Stimulated activated CD8-positive, alpha-beta memory T cell treated with anti-CD3 and anti-CD28 coated beads, Interleukin-15, amount 100 ng/mL, for 1 hour (primary cell): ENCODE measurements at places on chromosomes 1 and 21.

DNA sequence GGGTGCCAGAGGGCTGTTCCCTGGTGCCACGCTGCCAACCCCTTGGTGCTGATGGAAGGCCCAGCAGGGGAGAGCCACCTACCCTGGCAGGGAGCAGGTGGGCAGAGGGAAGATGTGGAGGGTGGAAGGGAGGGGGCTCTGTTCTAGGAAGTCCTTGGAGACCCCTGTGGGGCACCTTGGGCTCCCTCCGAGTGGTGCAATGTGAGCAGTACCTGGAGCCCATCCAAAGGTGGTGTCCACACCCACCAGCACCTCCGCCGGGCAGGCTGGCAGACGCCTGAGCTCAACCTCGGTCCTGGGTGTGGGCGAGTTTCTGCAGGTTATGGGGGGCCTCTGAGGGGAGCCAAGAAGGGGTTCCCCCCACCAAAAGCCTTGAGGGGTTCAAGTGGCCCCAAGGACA lies 11.3 kb upstream of the DNMT3L start:
- DNase-seq, result no peak

- DNase-seq, result no peak
These were observed 13.0 kb upstream of the CD48 start for GRCh38 chr1:160724465-160725242.

DNA sequence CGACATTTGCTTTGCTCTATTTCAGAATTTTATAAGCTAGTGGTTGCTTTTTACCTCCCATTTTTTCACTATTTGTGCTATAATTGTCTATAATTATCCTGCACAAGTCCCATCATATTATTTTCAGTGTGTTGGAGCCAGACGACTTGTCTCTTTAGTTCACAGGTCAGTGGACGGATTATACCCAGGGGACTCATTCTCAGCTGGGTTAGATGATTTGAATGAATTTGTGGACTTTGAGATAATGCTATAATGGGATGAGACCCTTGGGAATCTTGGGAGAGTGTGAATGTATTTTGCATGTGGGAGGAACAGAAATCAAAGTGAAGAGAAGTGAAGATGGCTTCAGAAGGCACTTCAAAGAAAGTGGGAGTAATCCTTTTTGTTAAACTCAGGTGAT lies 31.5 kb upstream of the KCNK1 start:
- no peak for DNase-seq

DNA sequence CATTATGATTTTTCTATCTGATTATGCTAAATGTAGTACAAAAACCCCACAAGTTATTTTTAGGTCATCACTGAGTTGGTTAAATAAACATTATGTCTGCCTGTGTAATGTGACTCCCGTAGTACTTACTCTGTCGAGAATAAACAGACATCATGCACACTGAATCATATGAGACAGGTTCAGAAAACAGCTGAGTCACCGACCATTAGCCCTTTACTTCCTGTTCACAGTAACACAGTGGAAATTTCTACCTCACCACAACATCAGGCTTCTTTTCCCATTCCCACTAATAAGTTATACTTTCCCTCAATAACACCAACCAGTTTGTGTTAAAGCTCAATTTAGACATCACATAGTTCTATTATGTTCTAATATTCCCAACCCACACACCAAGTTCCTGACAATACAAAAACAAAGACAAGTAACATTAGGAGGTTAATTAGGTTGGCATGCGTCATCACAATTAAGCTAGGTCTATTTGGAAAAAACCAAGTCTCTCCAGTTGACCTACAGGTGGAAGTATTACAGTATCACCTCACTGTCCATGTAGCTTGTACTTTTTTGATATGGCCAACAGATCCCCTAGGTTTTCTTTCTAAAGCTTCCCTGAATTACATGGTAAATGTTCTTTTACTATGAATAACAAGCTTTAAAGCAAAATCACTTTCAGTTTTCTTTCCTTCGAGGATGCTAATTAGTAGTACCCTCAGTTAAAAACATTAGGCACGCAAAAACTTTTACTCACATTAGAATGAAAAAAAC lies 154.2 kb downstream of the EIF4G3 start:
- DNase-seq, result no peak

DNA sequence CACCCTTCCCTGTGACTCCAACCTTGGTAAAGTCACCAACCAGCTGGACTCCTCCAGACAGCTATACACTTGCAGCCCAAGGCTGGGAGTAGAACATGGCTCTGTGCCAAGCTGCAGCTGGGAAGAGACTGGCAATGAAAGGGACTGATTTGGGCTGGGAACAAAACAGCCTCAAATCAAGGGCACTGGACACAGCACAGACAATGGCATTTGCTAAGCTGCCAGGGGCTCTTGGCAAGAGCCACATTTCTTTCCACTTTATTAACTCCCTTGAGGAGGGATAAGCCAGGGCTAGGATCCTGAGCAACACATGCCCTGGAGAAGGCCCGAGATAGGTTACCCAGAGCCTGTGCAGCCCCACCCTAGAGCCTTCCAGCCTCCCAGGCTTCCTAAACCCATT lies 12.0 kb downstream of the SYT11 start:
- no peak for DNase-seq

DNA sequence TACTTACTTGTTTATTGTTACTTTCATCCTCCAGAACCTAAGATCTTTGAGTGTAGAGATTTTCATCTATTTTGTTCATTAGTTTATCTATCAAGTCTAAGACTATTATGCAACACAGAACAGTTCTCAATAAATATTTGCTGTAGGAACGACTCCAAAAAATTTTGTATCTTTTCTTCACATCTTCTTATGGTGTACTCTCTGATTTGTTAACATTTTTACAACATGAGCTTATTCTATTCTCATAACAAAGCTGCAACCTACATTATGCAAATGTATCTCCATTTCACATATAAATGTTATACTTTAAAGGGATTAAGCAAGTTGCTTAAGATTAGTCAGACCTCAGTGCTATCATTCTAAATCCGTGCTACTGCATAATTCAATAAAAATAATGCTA lies 514.2 kb upstream of the ZP4 start:
- no peak for DNase-seq

GRCh38 chr1:42290130-42290529 lies 44.9 kb downstream of the FOXJ3 start:
- no peak for DNase-seq

DNA sequence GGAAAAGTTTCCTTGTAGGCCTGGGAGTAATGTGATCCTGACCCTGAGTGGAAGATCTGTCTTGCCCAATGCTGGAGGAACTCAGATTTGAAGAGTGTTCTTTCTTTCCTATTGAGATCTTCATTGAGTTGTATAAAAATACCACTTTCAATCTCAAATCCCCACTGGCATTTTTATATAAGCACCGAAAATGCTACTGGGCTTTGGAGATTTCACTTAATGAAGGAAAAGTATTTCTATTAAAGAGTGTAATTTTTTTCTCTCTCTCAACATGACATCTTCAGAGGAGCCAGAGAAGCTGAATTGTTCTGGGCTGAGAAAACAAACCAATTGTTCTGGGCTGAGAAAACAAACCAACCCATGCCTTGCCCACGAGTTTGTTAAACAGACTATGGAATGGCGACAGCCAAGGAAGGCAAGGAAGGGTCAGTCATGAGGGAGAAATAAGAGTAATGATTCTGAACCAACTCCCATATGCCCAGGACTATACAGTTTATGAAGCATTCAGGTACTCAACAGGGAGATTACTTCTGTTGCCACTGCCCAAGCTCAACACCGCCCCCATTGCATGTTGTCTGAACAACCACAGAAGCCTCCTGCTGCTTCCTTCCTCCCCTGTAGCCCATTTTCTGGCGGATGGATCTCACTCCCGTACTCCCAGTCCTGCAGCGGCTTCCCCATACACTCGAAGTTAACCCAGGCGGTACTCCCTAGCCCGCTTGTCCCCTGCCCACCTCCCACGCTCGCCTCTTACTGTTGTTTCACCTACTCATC lies 103.2 kb downstream of the BEND5 start:
- no peak for DNase-seq

DNA sequence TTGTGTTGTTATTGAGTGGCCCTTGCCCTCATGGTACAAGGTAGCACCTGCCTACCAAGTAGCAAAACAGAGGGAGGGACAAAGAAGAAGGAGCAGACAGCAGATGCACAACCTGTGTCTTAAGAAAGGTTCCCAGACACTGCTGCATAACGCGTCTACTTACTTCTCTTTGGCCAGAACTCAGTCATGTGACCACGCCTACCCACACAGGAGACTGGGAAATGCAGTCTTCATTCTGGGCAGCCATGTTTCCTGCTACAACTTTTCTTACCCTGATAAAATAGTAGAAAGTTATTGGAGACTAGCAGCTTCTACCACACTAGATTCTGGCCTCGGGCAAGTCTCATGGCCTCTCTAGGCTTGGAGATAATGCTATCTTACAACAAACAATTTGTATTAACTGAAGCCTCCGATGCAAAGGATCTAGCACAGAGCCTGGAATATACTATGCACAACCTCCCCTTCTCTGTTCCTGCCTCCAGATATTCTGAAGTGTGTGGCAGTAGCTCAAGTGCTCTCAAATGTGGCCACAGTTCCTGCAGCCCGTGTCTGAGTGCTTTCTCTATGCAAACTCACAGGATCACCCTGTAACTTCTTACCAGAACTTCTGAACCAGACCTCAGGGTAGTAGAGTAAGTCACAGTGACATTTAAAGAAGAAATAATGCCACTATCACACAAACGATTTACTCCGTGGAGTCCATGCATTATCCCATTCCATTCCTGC lies 34.1 kb upstream of the BTG2 start:
- peak; percentile 40 for DNase-seq

DNA sequence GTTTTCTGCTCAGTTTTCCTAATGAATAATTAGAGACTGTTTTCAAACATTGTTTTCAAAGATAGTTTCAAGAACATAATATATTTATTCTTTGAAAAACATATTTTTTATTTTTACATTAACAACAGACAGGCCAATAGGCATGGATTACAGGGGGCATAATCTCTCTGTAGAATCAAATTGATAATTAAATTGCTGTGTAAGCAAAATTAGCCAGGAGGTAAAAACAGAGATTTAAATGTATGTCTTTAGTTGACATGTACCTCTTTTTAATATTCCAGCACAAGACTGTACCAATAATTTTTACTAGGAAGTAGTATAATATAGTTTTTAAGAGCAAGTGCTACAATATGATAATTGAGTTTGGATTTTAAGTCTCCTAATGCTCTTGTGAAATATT lies 1444.5 kb downstream of the BRINP3 start:
- DNase-seq, result no peak

- DNase-seq, result no peak
These were observed 18.3 kb upstream of the PLEKHA6 start for GRCh38 chr1:204377800-204378668.

GRCh38 chr1:55338448-55338820 lies 123.3 kb upstream of the USP24 start:
- no peak for DNase-seq

DNA sequence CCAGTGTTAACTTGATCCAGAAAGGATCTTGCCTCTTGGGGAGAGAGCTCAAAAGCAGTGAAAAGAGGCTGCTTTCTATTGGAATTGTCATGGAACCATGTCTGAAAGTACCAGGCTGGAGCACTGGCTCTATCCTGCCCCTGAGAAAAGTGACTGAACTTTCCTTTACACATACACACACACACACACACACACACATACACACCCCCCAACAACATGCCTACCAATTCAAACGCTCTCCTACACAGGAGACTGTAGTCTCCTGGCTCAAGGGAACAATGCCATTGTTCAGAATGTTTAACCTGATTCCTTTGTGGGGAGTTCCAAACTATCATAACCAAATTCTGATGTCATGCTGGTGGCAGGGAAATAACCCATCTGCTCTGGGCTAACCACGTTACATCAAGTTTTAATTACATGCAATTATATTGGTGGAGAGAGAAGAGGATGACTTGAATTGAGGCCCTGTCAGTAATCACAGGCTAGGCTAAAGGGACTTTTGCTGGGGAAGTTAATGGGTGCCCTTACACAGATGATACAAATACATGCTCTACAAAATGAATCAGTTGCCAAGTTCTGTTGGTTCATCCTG lies 52.3 kb upstream of the DUSP10 start:
- no peak for DNase-seq

- no peak for DNase-seq
These were observed 78.1 kb upstream of the RAB4A start for GRCh38 chr1:229192853-229193252.

DNA sequence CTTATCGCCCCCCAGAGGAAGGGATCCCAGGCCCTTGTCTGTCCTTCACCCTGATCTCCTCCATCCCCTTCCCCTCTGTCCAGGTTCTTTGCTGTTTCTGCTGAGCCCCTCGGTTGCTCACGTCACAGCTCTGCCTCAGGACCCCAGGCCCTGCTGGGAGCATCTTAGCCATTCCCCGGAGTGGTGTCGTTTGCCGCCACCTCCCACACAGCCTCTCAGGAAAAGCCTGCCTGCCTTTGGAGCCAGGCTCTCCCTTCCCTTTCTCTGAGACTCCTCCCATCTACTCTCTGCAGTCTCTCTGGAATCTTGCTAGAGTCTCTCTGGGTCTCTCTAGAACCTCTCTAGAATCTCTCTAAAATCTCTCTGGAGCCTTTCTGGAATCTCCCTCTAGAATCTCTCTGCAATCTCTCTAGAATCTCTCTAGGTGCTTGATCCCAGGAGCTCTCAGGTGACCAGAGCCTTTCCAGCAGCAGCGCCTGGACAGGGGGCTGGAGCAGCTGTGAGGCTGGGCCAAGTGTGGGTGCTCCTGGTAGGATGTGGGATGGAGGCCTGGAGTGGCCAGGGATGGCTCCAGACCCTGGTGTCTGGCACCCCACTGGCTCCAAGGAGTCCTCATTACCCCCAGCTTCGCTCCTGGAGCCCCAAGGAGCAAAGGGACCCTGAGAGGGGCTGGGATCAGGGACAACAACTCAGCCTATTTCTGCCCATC lies 283.2 kb upstream of the VAMP3 start:
- no peak for DNase-seq

DNA sequence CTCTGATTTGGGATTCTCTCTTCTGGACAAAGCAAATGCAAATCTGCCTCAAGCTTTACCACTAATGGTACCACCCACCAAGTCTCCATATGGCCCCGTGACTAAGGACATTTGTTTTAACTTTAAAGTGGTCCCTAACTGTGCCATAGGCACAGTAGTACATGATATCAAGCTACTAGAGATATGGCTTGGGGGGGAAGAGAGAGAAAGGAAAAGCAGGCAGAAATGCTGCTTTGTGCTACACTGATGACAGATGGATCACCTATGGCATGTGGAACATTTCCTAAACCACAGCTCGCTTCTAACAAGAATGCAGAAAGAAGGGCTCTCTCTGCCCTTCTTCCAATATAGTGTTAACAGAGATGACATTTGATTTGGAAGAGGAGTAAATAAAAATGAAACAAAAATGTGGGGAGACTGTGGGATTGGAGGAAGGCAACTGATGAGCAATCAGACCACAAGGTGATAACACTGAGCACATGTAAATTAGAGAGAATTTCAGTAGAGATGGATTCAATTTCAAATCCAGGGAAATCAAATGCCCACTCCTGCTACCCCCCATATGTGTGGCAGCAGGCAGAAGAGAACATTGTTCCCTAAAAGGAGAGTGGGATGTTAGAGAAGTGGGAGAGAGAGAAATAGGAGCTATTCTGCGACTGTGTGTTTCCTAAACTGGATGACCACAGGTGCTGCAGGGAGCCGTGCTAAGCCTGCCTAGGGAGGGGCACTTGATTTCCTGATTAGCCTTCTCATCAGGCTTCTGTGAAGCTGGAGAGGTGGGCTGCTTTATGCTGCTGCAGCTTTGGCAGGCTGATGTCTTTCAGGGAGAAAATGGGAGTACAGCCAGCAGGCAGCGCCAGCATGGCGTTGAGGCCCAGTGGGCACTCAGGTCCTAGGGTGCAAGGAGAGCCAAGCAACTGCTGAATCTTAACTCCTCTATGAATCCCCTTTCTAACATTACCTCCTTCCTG lies 75.3 kb downstream of the ZNF648 start:
- DNase-seq, result no peak
